Peyer's patch (tissue), 4 donors: ENCODE measurements at places on chromosomes 16 and 17. TPM values are rescaled to one million over a fixed set of nuclear protein-coding genes. Genes with fewer than 3 reads are reported as not detected.

Gene KRTAP16-1
- total RNA-seq = not detected

DNA sequence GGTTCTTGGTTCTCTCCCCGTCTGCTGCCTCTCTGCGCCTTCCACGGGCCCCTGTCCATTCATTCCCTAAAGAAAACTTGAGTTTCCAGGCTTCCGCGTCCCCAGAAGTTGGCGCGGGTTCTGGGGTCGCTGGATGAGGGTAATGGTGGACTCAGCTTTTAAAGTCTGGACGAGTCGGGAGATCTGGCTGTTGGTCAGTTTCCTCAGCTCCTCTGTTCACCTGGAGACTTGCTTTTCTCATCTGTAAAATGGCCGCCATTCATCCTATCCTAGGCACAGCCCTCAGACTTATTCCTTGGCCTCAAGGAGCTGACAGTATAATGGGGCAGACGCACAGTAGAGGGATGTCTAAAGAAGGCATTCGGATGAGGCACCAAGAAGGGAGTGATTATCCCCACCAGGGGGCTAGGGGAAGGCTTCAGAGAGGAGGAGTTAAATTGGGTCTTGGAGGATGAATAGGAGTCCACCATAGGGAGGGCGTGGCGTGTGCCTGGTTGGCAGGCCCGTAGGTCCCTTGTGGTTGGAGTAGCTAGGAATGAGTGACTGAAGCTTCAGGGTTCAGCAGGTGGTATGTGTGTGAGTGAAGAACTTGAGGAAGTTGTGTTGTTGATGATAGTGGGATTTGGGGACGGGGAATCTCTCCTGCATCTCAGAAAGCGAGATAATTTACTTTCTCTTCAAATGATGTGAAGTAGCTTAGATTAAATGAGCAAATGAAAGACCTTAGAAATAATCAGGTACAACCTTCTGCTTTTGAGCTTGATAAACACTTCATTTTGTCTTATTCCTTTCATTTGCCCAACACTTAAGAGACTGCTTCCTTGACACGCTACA, 652 bp downstream of the VPS35L start:
- no peak for DNase-seq

Gene KRTAP4-4
- total RNA-seq = not detected

GRCh38 chr17:48546137-48546923, 1.4 kb upstream of the HOXB2 start:
- no peak for DNase-seq

Gene MYH13
- total RNA-seq = 11.6 TPM

DNA sequence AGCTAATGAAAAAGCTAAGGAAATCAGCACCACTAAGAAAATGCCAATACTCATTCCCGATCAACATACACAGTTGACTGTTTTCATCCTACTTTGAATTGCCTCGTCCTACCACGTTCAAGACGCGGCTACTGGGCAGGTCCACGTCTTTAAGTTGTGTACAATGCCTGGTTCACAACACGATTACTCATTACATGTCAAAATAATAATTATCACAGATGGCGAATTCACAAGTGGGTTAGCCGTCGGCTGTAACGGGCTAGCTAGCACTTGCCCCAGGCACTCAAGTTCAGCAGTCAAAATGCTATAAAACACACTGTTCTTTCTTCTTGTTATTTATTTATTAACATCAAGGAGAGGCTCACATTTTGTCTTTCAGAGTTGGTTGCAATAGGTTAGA, 124.2 kb downstream of the ZFHX3 start:
- no peak for DNase-seq

Gene ZNF385C
- 1.3 TPM for total RNA-seq

DNA sequence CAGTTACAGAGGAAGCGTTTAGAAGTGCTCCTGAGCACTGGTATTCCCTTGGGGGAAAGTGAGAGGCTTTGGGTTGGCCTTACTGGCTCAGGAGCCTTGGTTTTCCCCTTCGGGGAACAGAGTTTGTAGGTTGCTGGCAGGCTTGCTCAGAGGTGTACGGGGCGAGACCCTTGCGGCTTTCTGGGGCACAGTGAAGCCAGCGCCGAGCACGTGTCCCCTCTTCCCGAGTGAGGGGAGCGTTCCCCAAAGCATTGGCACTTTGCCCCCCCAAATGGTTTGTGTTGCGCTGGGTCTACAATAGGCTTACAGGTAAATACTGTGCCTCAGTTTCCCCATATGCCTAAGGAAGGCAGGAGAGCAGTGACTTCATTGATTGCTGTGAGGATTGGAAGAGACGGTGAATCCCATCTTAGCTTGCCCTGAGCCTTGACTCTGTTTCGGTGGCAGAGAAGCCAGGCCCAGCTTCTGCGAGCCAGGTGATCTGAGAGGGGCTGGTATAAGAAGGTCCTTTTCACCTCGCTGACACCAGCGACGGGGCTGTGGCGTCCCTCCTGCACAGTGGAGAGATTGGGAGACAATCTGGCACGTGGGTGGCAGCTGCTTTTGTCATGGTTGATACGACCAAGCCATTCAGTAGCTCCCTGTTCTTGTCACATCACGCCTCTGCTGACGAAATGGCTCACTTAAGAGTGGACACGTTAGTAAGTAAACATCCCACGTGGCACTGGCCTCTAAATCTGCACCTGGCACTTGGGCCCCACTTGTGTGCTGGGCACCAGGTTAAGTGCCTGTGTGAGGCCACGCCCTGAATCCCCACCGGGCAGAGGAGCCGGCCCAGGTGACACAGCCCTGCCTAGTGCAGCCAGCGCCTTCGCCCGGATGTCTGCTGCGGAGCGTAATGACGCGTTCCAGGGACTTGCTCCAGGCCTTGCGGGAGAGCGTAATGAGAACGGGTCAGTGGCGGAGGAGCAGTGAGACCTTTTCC, 55.0 kb downstream of the MEAK7 start:
- DNase-seq = peak; percentile 51

DNA sequence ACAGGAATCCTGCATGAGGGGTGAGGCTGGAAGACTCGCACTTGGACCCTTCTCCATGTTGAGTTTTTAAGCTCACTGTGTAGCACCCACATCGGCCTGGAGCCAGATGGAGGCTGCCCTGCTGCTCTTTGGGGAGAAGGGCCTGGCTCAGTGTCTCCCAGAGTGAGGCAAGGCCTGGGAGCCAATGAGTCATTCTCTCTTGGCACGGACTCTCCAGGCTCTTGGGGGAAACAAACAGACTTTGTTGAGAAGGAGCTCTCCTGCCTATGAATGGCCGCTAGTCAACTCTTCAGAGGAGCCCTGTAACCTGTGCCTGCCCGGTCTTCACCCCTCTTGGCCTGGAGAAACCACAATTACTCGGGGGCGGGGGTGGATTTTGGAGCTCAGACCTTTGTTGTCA, 50.8 kb upstream of the MAF start:
- DNase-seq = no peak

GRCh38 chr16:87963400-87963799, 12.2 kb downstream of the BANP start:
- no peak for DNase-seq

DNA sequence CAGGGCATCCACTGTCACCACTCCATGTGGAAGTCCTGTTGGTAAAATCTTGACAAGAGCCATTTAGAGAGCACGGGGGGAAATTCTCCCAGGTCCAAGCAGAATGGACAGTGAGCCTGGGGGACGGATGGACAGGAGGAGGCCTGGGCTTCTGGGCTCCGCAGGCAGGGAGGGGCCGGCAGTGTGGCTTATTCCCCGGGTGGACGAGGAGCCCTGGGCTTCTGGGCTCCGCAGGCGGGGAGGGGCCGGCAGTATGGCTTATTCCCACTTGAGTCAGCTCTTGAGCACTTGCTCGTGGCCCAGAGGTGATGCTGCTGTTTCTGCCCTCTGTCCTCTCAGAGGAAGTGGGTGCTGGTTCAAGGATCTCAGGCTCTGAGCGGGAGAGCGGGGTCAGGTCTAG, 22.2 kb upstream of the RPL13 start:
- no peak for DNase-seq

GRCh38 chr16:65510850-65511249, 389.0 kb upstream of the CDH11 start:
- no peak for DNase-seq
